ENCODE measurements at places on chromosomes 3 and 15.

- no peak for DNase-seq
Measured at GRCh38 chr3:81612768-81613167, 148.7 kb downstream of the GBE1 start.

DNA sequence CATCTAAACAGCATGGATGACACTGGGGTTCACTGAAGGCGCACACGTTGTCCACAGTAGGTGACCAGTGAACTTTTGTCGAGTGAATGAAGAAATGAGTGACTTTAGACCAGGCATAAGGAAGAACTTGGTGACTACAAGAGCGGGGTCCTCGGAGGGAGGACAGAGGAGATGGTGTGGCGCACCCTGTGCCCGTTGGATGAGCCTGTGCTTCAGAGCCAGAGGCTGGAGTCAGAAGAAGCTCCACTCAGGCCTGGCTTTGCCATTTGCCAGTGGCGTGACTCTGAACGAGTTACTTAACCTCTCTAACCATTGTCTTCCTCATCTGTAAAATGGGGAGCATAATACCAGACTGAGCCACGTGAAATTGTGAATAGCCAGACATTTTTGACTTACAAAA lies 42.2 kb downstream of the MUC4 start:
- no peak for DNase-seq

GRCh38 chr15:26235864-26236263 lies 372.7 kb upstream of the ATP10A start:
- DNase-seq: no peak

GRCh38 chr15:85748729-85749128 lies 46.0 kb downstream of the KLHL25 start:
- DNase-seq: no peak

GRCh38 chr15:33467146-33467815 lies 156.5 kb downstream of the RYR3 start:
- no peak for DNase-seq

DNA sequence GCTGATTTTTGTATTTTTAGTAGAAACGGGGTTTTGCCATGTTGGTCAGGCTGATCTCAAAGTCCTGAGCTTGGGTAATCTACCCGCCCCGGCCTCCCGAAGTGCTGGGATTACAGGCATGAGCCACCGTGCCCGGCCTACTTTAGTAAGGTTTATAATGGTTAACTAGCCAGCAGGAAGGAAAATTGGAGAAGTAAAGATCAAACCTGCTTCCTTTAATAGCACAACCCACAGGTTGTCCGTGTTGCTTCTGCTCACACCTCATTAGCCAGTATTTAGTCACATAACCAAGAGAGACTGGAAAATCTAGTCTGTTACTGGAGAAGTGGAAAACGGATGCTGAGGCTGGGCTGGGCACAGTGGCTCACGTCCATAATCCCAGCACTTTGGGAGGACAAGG lies 51.9 kb upstream of the TBL1XR1 start:
- no peak for DNase-seq

All from NCI-H2029 (cell line).